Stimulated activated CD4-positive, alpha-beta T cell treated with anti-CD3 and anti-CD28 coated beads, Interleukin-15, amount 100 ng/mL, for 24 hours (primary cell): ENCODE measurements at places on chromosomes 1 and 21.

DNA sequence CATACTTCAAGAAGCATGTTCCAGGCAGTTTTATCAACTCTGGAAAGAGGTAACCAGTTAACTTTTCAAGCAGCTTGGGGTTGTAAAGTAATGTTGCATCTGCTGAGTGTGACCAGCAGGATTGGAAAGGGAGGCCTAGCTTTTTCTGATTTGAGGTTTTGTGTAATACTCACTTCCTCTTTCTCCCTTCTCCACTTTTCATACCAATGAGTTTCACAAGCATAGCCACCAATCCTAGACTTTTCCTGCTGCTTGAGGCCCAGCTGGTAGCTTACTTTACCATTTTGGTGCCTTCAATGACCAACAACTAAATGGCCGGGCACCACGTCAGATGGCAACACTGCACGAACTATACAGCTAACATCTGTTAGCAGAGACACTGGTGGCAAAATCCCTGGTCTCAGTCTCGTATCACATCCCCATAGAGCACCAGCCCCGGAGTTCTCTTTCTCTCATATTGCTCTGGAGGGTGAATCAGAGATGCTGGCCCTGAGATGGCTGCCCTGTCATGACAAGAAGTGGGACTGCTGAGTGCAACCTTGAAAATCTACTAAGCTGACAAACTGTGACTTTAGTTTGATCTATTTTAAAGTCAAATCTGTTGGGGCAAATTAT, 14.8 kb upstream of the GPR88 start:
- DNase-seq: no peak

DNA sequence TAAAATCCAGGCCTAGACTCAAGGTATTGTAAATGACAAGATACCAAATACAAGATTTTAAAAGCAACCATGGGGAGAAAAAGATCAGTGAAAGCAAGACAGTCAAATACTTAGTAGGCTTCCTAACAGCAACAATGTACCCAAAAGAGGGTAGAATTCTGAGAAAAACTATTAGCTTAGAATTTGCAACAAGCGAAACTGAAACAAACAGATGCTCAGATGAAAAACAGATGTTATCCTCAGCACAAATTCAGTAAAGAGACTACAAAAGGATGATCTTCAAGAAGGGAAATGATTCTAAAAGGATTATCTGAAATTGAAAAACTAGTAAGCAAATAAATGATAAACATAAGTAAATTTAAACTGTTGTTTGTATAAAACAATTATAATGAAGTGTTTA, 40.0 kb downstream of the PDC start:
- no peak for DNase-seq

DNA sequence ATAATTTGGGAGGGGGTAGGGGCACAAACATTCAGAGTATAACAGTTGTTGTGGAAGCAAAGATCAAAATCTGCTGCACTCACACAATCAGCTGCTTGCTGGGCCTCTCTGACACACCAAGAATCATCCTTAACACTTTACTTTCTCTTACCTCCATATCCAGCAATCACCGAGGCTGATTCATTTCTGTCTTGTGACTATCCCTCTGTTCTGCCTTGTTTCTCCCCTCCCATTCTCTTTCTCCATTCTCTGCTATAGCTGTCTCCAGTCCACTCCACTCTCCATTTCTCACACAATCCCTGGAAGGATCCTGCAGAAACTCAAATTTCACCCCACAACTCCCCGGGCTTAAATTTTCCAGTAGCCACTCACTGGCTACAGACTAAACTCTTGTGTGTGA, 91.8 kb upstream of the NGF start:
- DNase-seq: no peak

- DNase-seq: no peak
Measured at GRCh38 chr1:161207173-161207572, 5.0 kb downstream of the NDUFS2 start.

GRCh38 chr1:19903621-19904020, 19.8 kb downstream of the PLA2G2E start:
- no peak for DNase-seq

DNA sequence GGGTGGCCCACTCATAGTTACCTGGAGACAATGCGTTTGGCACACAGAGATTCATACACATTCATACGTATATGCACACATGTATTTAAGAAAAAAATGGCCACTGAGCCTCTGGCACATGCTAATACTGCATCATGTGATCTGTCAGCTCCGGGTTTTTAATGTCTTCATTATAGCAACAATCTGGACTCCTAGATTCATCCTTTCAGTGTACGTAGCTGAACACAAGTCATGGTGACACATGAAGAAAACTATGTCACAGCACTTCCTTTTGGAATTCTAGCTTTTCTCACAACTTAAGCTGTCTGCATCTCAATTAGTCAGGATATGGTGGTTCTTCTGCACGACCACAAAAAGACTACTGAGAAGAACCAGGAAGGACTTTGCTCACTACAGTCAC, 24.7 kb downstream of the HSF2BP start:
- no peak for DNase-seq

GRCh38 chr1:79902418-79902817, 895.9 kb upstream of the ADGRL4 start:
- DNase-seq: no peak

DNA sequence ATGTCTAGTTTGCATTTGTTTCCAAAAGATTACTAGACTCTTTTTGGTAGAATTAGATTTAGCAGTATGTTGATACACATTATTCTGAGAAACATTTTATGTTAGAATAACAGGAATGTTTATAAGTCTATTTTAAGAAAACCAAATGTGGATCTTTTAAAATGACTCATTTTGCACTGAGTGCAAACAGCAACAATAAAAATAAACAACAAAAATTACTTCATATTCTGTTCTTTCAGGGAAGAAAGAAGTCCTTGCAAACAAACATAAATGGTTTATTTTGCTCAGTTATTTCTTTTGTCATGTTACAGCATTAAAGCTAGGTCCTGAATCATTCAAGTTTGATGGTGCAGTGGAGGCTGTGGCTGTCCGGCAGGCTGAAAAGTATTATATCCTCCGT, 106.8 kb upstream of the TENT5C start:
- DNase-seq: no peak

DNA sequence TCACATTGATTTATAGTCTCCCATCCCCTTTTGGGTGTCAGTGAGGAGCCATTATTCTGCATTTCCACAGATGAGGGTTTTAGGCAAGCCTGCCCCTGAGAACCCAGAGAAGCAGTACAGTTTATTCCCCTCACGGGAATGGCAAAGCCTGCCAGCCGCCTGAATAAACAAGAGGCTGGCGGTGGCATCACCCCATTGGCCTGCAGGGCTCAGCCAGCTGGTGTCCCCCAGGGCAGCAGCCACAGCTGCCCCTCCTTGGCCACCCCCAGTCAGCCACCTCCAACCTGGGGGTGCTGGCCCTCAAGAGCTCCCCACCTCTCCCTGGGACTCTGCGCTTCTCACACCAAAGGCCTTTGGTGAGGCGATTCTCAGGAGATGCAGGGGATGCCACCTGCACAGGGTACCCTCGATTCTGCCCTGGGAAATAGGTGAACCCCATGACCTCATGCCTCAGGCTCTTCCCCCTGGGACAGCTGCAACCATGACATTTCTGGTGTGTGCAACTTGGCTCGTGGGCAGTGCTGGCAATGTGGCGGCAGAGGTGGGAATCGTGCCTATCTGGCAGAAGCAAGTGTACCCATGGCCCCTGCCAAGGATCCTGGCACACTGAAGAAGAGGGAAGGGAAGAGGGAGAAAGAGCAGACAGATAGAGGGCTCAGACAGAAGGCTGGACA, 14.0 kb downstream of the OLFML2B start:
- no peak for DNase-seq

GRCh38 chr1:205914155-205914507, 29.1 kb downstream of the SLC26A9 start:
- no peak for DNase-seq

DNA sequence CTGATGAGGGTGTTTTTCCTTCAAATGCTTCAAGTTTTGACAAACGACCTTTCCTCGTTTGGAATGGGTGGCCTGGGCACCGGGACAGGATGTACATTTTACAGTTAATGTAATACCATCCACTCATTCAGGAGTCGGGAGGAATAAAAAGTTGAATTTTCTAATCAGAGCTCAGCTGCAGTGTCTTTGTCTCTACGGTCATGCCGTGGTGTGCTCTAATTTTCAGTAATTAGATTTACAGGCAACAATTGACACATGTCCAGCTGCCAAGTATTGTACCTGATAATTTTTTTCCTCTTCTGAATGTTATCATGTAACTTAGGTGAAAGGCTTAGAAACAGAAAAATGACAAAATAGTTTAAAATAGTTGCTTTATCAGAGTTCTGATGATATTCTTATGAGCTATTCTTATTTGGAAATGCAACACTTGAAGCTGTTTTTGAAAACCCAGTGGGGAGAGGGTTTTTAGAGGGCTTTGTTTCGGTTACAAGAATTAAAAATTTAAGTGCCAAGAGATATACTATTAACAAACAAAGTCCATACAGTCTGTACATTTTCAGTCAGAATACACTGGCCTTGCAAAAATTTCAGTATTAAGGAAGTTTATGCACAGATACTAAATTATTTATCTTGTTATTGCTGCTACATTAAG, 1.0 kb downstream of the CDKN2C start:
- no peak for DNase-seq

DNA sequence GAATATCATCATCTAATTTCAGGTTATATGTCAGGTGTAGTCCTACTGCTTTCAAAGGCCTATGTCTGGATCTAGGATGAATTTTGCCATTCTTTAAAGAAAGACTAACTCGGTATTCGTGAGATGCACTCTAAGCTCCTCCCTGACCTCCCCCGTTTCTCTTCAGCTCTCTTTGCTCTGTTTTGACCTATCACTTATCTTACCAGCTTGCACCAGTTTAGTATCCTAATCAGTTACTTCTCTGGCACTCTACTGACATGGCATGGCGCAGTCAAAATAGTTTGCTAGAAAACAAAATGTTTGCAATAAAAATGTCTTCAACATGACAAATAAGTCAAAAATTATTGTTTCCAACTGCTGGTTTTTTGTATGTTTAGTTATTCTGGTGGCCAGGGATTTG, 8.4 kb upstream of the SLC16A1 start:
- DNase-seq: no peak

- DNase-seq: no peak
Measured at GRCh38 chr1:15953294-15953771, 22.6 kb downstream of the ZBTB17 start.

DNA sequence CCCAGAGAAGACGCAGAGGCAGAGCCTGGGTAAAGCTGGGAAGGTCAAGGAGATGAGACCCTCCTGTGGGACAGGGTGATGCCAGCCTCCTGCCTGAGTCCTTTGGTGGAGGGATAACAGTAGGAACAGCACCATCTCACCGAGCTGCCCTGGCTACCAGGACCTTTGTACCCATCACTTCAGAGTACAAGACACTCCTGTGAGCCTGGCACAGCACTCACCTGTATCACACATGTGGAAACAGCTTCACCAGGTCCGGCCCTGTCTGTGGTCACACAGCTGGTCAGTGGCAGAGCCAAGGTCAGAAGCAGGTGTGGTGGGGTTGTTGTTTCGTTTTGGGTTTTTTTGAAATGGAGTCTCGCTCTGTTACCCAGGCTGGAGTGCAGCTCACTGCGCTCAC, 5.0 kb upstream of the TMEM200B start:
- no peak for DNase-seq

DNA sequence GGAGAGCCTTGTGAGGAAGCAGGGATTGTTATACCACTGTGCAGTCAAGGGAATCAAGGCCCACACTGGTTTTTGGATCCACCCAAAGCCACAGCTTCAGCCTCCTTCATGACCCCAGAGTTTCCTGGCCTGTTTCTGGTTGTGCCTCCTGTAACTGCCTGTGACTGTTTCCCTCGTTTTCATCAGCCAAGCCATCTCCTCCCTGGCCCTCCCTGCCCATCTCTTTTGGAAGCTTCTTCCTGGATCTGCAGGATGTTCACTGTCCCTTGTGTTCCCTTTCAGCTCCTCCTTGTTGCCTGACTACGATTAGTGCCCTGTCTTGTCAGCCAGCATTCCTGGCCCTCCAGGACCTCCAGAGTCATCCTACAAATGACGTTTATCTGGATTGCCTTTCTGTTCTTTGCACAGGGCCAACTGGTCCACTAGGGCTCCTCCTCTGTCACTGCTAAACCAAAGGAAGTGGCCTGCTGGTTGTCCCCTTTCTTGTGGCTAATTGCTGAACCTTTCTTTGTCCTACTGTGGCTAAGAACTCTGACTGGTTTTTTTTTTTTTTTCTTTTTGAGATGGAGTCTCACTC, 17.9 kb downstream of the SFT2D2 start:
- DNase-seq: no peak

- no peak for DNase-seq
Measured at GRCh38 chr1:87763483-87763882, 434.8 kb downstream of the LMO4 start.

- no peak for DNase-seq
Measured at GRCh38 chr1:198552668-198553416, 12.4 kb upstream of the ATP6V1G3 start.

- no peak for DNase-seq
Measured at GRCh38 chr1:184167352-184167751, 115.8 kb downstream of the TSEN15 start.

GRCh38 chr1:198556971-198557370, 16.5 kb upstream of the ATP6V1G3 start:
- peak; percentile 66 for DNase-seq

GRCh38 chr21:35963920-35964451, 96.3 kb downstream of the SETD4 start:
- DNase-seq: no peak

GRCh38 chr1:244353551-244354091, 98.1 kb downstream of the ADSS2 start:
- peak; percentile 40 for DNase-seq
